Stimulated activated CD8-positive, alpha-beta memory T cell treated with anti-CD3 and anti-CD28 coated beads, Interleukin-4, amount 100 ng/mL, for 4 hours (primary cell): ENCODE measurements at places on chromosomes 3 and 15.

- no peak for DNase-seq
These were observed 15.7 kb downstream of the GAP43 start for GRCh38 chr3:115638991-115639390.

DNA sequence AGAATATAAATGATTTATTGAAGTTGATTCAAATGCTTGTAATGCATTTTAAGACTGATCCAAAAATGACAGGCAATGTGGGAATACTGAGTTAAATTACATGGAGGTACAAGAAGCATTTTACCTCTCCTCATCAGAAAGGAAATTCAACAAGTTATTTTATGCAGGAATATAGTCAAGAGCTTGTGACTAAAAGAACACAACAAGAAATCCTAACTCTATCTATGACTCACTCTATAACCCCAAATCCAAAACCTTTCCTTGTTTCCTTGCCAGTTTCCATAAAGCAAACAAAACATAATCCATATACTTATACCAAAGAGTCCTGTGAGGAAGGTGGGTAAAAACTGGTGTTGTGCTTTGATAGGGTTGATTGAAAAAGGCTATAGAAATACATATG is 30.8 kb downstream of the SIN3A start:
- no peak for DNase-seq

DNA sequence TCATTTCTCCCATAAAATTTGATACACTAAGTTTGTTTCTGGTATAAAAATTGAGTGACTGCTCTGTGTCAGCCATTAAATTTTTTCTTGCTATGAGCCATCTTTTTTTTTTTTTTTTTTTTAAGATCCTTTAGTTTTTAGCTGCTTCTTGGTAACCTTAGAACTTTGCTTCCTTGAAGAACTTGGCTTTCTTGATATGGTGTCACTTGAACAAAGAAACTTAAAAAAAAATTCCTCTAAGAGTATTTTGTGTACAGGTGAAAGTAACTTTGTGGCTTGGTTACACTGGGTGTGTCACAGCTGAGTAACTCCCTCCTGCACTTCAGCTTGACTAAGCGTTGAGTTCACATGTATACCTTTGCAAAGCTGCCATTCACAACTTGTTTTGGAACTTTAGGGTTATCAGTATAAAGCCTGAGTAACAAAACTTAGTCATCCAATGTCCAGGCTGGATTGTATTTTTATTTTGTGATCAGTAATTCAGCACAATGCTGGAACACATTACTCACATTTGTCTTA is 6.5 kb downstream of the CHD2 start:
- no peak for DNase-seq

- no peak for DNase-seq
These were observed 57.4 kb downstream of the ETFA start for GRCh38 chr15:76253691-76254473.

- DNase-seq, result no peak
These were observed 64.2 kb downstream of the ST3GAL6 start for GRCh38 chr3:98827221-98827920.

GRCh38 chr3:24341668-24342067 is 153.0 kb downstream of the THRB start:
- no peak for DNase-seq

DNA sequence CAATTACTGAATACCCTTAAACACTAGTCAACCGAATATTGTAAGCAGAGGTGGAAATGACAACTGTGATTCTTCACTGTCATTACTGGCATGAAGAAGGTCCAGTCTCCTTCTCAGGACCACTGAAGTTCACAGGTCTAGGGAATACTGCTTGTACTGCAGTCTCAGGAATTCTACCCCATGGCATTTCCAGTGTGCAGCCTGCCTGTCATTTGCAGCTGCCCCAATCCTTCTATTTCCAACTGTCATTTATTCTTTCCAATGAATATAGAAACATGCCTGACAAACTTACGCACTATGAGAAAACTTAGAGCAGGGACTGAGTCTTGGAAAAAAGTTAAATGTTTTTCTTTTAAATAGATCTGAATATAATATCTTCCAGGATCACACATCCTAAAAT is 308.0 kb upstream of the THBS1 start:
- no peak for DNase-seq

GRCh38 chr15:48868023-48868422 is 9.9 kb upstream of the EID1 start:
- DNase-seq, result no peak

- DNase-seq, result no peak
These were observed 112.6 kb upstream of the MB21D2 start for GRCh38 chr3:193030276-193030675.

DNA sequence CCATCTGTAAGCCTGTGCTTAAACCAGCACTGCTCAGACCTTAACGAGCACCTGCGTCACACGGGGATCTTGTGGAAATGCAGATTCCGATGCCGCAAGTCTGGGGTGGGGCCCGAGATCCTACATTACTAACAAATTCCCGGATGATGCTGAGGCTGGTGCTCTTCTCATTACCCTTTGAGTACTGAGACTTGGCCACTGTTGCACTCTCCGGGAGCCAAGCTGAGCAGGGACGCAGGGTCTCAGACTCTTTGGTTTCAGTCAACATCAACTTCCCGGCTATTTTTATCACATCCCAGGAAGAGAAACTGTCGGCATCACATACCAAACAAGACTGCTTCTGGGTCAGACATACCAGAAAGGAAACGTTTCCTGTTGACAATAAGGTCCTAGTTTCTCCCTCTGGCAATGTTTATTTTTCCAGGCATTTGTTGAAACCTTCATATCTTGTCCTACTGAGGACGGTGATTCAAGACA is 276.6 kb downstream of the SHQ1 start:
- DNase-seq, result no peak

DNA sequence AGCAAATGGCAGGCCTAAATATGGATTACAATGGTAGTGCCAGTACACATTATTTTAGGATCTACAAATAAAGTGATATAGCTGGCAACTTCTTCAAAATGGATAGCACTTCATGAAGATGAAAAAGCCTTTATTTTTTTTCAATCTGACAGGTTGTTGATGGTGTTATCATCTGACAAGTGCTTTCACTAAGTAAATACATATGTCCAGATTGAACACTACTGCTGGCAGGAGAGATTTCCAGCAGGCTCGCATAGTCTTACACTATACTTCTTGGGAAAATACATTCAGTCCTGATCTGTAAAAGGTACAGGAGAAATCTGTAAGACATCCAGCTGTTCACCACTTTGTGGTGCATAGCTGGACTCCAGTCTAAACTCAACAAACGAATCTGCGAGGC is 50.9 kb upstream of the ALCAM start:
- DNase-seq, result no peak

DNA sequence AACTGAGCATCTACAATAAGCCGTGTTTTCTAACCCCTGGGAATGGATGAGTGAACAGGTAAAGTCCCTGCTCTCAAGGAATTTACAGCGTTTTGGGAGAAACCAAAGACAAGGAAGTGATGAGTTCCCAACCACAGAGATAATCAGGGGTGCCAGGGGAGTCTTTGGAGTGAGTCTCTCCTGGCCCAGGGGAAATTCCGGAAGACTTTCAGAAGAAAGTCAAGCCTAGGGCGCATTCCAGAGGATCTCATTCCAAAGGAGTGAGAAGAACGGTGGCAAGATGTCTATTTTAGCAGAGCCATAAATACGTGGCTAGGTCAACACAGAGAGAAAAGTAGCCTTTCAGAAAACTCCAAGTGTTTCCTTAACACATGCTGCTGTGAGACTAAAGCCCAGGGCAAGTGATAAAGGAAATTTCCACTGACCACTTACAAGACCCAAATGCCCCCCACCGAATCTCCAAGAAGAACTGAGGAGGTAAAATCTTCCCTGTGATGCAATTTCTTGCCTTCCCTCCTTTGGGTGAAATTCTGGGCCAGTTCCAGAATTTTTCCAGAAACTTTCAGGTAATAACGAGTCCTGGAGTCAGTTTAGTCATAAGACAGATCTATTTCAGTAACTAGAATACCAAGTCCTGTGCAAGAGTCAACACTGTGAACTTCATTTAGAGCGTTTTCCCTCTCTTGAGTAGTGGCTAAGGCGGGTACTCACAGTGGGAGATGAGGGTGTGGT is 437.4 kb downstream of the NR2F2 start:
- DNase-seq, result no peak

- no peak for DNase-seq
These were observed 48.7 kb upstream of the TSC22D2 start for GRCh38 chr3:150359381-150359780.

DNA sequence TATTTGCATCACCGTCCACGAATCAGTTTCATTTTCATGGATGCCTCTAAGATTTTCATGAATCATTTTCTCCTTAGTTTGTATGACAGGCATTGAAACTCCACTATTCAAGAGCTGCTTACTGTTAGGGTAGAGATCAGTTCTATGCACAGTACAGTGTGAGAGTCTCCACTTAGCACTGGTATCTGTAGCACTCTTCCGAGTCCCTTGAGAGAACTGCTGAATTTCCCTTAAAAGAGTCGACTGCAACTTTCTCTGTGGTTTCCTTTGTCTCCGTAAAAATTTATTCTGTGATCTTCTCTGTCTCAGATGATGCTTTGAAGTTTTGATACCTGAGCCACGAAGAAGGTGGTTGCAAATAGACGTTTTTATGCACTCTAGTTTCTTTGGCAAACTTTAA is 14.8 kb downstream of the GTPBP8 start:
- DNase-seq, result no peak

GRCh38 chr15:41888662-41889253 is 5.1 kb downstream of the SPTBN5 start:
- no peak for DNase-seq

- no peak for DNase-seq
These were observed 1.9 kb upstream of the SKIC8 start for GRCh38 chr15:78301326-78301725.

GRCh38 chr3:155154255-155154654 is 74.1 kb downstream of the MME start:
- DNase-seq, result no peak

DNA sequence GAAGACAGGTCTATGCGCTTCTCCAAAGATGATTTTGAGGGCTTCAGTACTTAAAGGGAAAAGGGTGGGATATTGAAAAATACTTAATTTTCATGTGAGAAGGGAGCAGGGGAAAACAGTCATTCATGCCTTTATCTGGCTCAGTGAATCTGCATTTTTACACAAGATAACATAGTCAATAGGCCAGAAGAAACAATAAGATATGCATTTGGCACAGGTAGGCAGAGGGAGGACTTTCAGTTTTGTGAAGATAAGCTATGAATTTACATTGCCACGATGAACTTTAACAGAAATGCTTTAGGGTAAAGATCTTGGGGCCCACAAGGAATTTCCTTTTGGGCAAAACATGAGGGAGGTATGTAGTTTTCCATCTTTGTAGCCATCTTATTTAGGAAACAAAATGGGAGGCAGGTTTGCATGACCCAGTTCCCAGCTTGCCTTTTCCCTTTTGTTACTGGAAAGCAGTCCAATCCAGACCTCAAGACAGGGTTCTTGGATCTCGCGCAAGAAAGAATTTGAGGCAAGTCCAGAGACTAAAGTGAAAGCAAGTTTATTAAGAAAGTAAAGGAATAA is 504.2 kb downstream of the IGSF11 start:
- no peak for DNase-seq

- DNase-seq, result no peak
These were observed 8.6 kb upstream of the TEX264 start for GRCh38 chr3:51662456-51662855.

DNA sequence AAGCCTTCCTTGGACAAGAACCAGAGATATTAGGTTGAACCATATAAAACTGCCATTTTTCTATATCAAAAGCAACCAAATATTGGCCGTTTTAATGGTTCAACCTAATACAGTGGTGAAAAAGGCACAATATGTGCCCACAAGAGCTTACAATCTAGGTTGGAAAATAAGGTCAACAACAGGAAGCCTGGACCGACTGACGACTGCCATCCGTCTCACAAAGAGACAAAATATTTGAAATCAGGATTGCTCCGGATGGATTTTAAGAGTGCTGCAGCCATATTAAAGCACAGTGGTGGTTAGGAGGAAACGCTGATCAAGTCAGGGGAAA is 1.4 kb downstream of the AHSG start:
- no peak for DNase-seq
